Activated CD8-positive, alpha-beta memory T cell treated with anti-CD3 and anti-CD28 coated beads for 4 hours (primary cell): ENCODE measurements at places on chromosomes 6 and 20.

DNA sequence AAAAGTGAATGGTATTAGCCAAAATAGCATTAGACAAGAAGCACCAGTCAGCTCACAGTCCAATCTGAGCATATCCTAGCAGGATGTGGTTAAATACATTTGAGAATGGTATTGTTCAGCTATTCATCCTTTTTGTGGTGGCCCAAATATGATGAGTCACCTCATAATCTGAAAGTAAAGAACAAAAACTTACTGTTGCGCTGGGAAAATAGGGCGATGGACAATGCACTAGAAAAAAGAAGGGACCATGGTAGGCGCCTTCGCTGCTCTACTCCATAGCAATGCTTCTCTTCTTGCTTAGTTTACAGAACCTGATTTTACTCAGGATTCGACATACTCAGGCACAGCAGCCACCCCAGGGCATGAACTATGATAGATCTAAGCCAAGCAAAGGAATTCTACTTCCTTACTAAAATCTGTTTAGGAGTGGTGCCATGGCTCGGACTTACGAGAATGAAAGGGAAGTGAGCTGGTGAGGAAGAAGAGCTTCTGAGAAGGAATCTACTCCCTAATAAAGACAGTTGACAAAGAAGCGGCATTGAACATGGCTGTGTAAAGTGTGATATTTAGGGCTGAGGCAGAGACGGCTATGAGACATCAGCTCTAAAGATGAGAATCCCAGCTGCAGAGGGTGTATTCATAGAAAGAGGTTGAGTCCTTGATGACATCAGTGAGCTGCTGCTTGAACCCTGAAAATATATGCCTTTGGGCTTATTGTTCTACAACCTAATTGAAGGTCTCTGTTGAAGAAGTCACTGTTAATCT lies 16.6 kb upstream of the FBXO9 start:
- no peak for DNase-seq

- DNase-seq = peak; percentile 63
These were observed 170.8 kb downstream of the BCAS1 start for GRCh38 chr20:53899351-53900167.

GRCh38 chr6:3124667-3125066 lies 6.2 kb downstream of the BPHL start:
- DNase-seq = no peak

DNA sequence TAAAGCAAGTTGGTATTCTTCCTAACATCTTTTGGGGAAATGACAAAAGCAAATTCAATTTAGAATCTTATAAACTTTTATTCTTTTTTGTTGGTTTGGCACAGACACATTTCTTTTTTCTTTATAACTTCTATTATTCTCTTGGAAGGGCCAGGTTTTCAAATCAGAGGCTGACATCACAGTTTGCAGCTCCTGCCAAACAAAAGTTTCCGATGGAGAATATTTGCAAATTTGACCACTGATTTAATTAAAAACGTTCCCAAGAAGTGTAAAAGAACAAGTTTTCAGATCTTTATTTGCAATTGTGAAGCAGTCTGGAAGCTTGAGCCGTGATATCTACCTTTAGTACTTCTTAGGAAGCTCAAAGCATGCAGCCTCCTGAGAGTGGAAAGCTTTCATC lies 53.8 kb upstream of the CD83 start:
- no peak for DNase-seq

DNA sequence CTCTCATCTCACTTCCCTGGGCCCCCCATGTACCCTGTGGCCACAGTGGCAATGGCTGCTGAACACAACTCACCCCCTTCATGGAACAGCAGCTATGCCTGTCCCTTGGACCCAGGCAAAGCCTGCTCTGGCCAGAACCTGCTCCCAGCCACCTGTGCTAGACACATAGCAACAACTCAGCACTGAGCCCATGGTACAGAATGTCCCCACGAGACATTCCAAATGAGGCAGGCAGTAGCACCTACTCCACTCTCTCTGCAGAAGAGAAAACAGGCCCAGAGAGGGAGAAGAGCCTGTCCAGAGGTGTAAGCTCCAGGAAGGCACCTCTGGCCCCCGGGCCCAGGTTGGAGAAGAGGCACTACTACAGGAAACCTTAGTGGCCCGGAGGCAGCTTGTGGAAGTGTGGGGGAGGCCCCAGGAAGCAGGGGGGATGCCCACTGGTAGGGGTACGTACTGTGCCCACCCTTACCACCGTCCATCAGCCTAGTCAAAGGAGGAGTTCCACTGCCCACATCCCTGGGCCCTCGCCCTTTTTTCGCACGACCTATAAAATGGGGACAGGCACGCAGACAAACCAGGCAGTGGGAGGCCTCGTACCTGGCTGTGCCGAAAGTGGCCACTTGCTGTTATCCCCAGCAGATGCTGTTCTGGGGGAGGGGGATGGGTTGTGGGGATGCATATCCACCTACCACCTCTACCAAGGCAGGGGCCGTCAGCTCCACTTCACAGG lies 97.2 kb downstream of the ASXL1 start:
- DNase-seq = no peak

GRCh38 chr6:81755551-81755950 lies 3.1 kb upstream of the TENT5A start:
- no peak for DNase-seq

DNA sequence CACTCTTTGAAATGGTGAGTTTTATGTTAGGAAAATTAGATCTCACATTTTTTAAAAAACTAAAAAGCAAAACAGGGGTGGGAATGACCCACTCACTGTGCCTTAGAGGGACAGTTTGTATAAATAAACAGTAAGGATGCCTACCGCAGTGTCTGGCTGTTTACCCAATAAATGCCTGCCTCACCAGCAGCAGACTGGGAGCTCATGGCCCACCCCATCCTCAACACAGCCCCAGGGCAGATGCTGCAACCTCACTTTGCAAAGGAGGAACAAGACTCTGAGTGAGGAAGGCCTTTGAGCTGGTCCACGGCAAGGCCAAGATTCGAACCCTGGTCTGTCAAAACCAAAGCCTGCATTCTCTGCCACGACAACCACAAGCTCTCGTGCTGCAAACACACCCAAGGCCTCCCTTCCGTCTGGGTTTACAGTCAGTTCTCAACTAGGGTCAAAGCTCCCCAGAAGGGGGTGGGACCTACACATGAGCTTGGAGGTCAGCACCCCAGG lies 77.8 kb downstream of the BMP7 start:
- no peak for DNase-seq

- DNase-seq = no peak
These were observed 390.8 kb downstream of the CDKAL1 start for GRCh38 chr6:20924911-20925543.

DNA sequence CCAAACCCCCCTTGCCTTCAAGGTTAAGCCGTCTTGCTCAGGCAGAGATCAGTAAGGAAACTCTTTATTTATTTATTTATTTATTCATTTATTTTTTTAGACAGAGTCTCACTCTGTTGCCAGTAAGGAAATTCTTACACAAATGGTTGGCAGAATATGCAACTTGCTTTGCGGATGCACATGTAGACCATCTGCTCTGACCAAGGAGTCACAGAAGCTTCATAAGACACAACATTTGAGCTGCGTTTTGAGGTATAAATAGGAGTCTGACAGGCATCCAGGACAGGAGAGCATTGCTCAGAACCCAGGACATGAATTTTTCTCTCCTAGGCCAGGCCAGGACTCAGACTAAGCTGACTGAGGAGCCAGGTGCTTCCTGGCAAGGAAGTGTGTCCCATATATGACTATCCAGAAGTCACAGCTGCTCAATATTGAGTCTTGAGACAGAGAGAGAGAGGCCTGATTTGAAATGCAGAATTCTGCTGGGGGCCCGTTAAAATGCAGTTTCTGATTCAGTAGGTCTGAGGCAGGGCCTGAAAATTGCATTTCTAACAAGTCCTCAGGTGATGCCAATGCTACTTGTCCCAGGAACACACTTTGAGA lies 43.9 kb downstream of the HLA-A start:
- DNase-seq = no peak

DNA sequence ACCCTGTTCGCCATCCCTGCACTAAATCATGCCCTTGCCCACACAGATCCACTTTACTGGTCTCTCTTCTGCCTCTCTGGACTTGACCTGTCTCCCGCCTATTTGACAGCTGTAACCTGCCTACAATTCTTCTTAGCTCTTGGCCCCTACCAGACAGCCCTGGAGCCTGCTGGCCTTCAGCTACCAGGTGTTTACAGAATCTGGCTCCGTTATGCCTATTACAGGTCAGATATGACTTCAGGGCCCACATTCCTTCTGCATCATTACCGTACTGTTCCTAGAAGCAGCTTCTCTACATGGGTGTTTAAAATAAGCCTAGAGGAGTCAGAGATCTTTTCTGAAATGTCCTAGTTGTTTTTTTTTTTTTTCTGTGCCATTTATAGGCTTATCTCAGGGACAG lies 45.4 kb upstream of the CCN6 start:
- no peak for DNase-seq

GRCh38 chr6:34592208-34592952 lies 36.3 kb upstream of the SPDEF start:
- DNase-seq = no peak

GRCh38 chr6:134491477-134491876 lies 173.6 kb upstream of the SGK1 start:
- no peak for DNase-seq

- DNase-seq = no peak
These were observed 382.8 kb downstream of the EPM2A start for GRCh38 chr6:145352382-145353080.

GRCh38 chr6:140237251-140237650 lies 862.8 kb upstream of the CITED2 start:
- DNase-seq = no peak

- DNase-seq = no peak
These were observed 25.1 kb upstream of the KIAA0408 start for GRCh38 chr6:127484212-127484863.

DNA sequence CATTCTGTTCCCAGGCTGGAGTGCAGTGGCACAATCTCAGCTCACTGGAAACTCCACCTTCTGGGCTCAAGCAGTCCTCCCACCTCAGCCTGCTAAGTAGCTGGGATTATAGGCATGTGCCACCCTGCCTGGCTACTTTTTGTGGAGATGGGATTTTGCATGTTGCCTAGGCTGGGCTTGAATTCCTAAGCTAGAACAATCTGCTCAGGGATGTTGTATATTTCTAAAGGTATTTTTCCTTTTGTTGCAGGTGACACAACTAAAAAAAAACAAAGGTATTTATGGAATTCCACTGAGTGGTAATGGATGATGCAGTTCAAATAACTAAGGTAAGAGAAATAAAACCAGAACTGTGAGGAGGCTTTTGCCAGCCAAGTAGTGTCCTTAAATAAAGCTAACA lies 49.7 kb downstream of the PTPRA start:
- no peak for DNase-seq

DNA sequence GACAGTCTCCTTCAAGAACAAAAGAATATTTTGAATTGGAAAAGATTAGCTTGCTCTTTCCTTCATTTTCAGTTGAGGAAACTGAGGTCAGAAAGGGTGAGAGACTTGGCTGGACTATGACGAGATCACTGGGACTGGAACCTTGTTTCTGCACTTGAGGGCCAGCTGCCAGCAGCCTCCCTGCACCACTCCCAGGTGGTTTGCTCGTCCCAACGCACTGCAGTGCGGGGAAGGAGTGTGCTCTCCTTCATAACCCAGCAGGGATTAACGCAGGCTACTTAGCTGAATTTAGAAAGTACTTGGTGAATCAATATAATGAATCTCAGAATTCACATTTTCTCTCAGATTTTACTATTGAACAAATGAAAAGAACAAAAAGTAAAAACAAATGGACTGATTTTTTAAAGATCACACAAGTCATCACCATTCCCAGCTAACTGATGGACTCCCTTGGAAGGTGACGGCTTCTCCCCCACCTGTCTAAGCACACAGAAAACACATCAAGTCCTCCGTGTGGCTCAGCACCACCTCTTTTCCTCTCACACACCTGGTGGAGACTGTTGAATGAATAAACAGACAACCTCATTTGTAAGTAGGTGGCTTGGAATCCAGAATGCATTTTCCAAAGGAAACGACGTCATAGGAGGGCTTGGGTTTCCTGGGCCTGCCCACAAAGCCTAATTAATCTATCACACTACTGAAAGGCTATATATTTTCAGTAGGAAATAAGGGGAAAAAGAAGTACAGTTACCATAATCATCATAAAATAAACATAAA lies 121.0 kb downstream of the QRSL1 start:
- DNase-seq = no peak

- peak; percentile 29 for DNase-seq
These were observed 42.6 kb downstream of the DSTN start for GRCh38 chr20:17612287-17612991.

- DNase-seq = no peak
These were observed 5.7 kb downstream of the ARHGAP40 start for GRCh38 chr20:38607351-38607750.

GRCh38 chr20:36572701-36573102 lies 695 bp upstream of the TGIF2 start:
- DNase-seq = peak; percentile 44

- no peak for DNase-seq
These were observed 708 bp downstream of the NRN1 start for GRCh38 chr6:6006006-6006427.

GRCh38 chr6:145848541-145848940 lies 33.9 kb upstream of the FBXO30 start:
- DNase-seq = no peak

DNA sequence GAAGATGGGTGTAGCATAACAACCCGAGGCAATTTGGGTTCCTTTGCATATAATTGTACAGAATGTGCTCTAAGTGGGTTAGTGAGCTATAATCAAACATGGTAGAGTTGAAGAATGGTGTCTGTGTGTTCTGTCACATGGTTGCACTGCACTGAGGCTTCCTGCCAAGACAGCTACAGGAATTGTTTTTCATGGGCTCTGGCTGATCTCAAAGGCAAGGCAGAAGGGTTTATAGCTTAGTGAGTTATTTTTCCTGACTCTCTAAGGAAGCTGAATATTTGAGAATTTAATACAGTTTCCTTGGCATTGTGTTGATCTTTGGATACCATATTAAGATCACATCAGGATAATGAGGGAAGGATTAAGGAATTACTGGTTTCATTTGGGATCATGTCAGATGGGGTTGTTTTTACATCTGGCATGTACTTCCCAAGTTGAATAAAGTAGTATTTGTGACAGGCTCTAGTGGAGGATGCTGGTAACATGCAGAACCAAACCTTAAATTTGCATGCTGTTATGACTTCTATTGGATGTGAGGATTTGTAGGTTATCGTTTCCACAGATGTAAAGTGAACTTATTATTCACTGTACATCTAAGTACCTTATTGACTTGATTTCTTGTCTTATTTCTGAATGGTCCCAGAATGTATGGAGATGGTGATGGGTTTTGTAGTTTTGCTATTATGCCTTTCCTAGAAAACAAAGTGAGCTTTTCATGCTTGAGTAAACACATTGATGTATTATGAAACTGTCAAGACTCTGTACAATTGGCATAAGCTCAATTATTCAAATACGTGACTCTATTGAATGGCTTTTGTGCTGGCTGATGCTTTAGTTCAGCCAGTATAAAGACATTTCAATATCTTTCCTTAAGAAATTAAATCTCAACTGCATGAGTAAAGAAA lies 43.3 kb downstream of the LRRC1 start:
- no peak for DNase-seq
